ENCODE measurements at places on chromosomes 7 and 10. TPM values are rescaled to one million over a fixed set of nuclear protein-coding genes. Genes with fewer than 3 reads are reported as not detected.

DNA sequence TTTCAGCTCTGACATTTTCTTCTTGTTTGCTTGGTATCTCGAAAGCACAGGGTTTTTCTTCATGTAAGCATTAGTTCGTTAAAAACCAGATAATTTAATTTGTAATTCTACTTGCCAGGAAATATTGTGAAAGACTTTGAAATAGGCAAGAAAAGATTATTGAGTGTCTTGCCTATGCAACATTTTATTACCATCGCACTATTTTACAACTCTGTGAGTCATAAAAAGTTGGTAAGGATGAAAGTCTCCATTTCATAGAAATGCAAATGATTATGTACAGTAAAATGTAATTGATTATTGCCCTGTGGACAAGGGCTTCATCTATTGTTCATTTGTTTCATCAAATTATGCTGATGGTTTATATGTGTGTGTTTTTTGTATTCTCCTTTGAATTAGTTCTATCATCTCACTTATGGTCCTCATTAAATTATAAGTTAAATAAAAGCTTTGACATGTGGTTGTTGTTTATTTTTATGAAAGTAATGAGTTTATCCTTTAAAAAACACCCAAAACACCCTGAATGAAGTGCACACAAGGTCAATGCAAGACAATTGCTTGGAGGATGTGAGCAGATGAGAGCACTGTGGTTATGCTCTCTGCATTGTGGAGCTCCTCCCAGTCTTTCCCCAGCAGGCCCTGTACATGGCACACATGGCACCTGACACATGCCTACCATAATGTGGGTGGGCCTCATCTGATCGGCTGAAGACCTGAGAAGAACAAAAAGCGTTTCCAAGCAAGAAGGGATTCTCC is 230.8 kb downstream of the CXCL12 start:
- DNase-seq: no peak

DNA sequence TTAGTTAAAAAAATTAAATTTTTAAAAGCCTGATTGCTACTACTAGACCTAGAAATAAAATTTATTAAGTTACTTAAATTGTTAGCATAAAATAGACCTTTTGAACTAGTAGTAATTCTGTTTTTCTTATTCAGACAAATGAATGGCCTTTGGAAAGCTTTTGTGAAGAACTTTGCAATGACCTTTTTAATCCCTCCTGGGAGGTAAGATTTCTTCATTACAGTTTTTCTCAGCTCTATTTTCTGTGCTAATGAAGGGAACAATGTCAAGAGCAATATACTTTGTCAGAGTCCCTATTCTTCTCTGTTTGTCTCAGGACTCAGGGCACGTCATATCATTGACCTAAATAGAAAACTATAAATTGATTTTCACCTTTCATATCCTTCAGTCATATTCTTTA is 33.5 kb downstream of the BTAF1 start:
- no peak for DNase-seq

DNA sequence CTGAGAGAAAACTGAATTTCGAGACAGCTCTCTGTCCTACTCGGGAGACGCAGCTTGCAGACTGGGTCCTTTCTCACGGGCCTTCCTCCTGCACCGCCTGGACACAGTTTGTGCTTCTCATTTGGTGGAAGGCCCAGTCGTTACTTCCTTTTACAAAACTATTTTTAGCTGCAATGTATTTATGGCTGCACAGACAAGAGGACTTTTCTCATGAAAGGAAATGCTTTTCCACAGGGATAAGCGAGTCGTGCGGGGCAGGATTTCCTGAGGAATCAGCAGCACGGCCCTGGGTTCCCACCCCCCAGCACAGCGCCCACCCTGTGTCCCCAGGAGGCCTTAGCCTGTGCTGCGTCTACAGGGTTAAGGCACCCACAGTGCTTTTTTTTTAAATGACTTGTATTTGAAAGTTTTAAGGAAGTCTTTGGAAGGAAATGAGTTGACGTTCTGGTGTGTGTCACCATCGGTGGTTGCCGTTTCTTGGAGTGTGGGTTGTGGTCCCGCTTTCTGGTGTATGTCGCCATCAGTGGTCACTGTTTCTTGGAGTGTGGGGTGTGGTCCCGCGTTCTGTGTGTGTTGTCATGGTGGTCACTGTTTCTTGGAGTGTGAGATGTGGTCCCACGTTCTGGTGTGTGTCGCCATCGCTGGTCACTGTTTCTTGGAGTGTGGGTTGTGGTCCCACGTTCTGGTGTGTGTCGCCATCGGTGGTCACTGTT is 50.9 kb downstream of the INPP5A start:
- DNase-seq: peak; percentile 55

- peak; percentile 9 for DNase-seq
These were observed 29.0 kb upstream of the DAGLB start for GRCh38 chr7:6476596-6477317.

DNA sequence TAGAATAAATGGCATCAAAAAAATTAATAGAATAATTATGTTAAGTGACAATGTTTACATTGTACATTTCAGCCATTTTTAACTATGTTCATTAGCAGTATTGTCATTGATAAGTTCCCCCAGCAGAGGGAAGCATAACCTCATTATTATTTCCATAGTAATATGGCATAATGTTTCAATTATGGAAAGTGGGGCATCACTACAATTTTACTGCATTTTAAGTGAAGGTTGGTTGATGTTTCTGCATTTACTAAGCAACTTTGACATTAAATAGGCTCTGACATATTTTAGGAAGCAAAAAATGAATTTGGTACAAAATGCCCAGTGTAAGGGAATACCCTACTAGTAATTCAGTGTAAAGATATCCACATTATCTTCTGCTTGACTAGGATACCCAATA is 218.3 kb downstream of the SEMA3A start:
- DNase-seq: peak; percentile 26

DNA sequence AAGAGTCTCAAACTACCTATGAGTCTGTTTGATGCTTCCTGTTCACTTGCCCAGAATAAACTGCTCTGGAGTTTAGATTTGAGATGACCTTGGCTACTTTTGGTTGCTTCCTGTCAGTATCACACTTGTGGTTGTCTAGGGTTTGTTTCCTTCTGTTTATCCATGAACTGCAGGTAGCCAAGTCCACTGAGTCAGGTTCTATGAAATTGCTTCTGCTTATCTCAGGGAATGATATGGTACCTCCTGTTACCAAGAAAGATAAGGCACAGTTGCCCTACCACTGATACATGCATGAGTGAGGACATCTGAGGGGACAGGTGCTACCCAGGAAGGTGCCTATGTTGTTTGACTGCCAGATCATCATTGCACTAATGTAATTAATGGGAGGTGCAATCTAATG is 15.8 kb upstream of the EEPD1 start:
- no peak for DNase-seq

- DNase-seq: no peak
These were observed 339.1 kb downstream of the HGF start for GRCh38 chr7:81430761-81431160.

DNA sequence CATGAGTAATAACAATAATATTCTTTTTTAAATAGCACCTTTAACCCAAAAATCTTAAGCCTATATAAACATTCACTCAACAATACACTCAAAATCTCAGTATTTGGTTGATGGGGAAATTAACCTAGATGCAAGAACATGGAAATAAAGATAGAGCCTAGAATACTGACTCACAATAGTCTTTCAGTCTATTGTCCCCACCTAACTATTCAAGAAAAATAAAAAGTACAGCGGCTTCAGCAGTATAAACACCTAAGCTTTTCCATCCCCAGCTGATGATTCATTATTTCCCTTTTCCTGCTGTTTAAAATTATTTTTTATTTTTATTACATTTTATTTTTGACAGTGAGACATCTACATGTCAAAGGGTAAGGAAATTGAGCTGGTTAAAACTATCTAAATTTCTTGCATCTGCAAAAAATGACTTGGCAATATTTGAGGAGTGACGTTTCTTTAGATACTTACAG is 201.4 kb downstream of the FZD1 start:
- DNase-seq: no peak

- no peak for DNase-seq
These were observed 23.1 kb downstream of the KCP start for GRCh38 chr7:128887169-128888038.

The CCDC172 gene
- total RNA-seq: not detected

The VAX1 gene
- total RNA-seq: not detected

The CDC14C gene
- not detected for total RNA-seq

The RNF32 gene
- total RNA-seq: 2.2 TPM

The OR6V1 gene
- total RNA-seq: not detected

All from G401 (cell line).